Suppressor macrophage (primary cell): ENCODE measurements at places on chromosomes 5 and 9.

GRCh38 chr5:4361753-4362152, 766.1 kb downstream of the IRX1 start:
- no peak for DNase-seq

DNA sequence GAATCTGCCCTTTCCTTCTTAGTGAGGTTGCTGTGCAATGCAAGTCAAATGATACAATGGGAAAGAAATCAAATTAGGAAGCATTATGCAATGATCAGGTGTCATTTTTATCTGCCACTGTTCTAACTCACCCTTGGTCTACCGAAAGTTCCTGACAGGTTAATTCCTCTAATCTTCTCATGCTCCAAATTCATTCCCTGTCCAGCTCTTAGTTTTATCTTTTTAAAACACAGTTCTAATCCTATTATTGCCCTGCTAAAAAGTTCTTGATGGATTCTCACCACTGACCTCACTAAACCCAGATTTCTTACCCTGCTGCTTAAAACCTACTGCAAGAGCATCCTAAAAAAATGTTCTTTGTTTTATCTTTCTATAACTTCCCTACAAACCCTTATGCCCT, 1000.9 kb downstream of the CDH18 start:
- DNase-seq = no peak

- peak; percentile 51 for DNase-seq
These were observed 4.5 kb downstream of the FANCC start for GRCh38 chr9:95313010-95313498.

GRCh38 chr5:1565737-1566734, 42.3 kb upstream of the LPCAT1 start:
- no peak for DNase-seq

GRCh38 chr5:149500922-149501582, 50.2 kb downstream of the CSNK1A1 start:
- DNase-seq = no peak
